H9 (cell line): ENCODE measurements at places on chromosomes 2 and 18. TPM values are rescaled to one million over a fixed set of nuclear protein-coding genes. Genes with fewer than 3 reads are reported as not detected.
A peak's percentile ranks its signal among the peaks of the same experiment; 100 is the strongest.

GRCh38 chr2:100009743-100010142 lies 132.6 kb downstream of the AFF3 start:
- no peak overlapping the region for H3K4me3 ChIP-seq
- no peaks in the 10 kb centered on the region for H3K4me1 ChIP-seq
- no peaks in the 10 kb centered on the region for H3K36me3 ChIP-seq

- H3K27me3 ChIP-seq: no peaks in the 10 kb centered on the region
- DNase-seq: peak; percentile 52
- peaks cover 5% of the 10 kb centered on the region; the same call in 1 of the 2 replicates for H3K4me1 ChIP-seq
- H3K27ac ChIP-seq: no peak overlapping the region
- no peak overlapping the region for H3K4me3 ChIP-seq
- no peaks in the 10 kb centered on the region; the same call in 2 of the 3 replicates for H3K36me3 ChIP-seq
These were observed 67.1 kb upstream of the EPAS1 start for GRCh38 chr2:46230115-46230571.

DNA sequence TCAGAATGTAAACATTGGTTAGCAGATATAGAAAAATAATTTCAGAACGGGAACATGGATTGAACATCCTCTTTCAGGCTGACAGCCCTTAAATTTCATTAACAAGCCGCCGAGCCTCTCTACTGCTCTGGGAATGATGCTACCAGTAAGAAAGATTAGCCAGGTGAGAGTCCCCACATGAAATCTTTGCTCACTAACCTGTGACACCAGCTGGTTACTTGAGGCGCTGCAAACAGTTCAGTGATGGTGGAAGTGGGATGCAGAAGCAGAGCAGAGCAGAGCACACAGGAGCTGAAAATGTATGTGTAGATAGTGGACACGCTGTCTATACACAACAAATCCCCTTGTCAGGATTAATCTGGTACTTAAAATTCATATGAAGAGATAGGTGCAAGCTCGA lies 721.1 kb downstream of the DPP10 start:
- peaks cover 3% of the 10 kb centered on the region; the same call in 2 of the 3 replicates for H3K36me3 ChIP-seq
- H3K27ac ChIP-seq: no peak overlapping the region
- peaks cover 15% of the 10 kb centered on the region; the same call in 1 of the 2 replicates for H3K27me3 ChIP-seq
- DNase-seq: peak; percentile 29

The PTPRN gene
- 6.3 and 6.5 TPM in 2 replicates for total RNA-seq
